ENCODE measurements at places on chromosomes 11 and 22.

DNA sequence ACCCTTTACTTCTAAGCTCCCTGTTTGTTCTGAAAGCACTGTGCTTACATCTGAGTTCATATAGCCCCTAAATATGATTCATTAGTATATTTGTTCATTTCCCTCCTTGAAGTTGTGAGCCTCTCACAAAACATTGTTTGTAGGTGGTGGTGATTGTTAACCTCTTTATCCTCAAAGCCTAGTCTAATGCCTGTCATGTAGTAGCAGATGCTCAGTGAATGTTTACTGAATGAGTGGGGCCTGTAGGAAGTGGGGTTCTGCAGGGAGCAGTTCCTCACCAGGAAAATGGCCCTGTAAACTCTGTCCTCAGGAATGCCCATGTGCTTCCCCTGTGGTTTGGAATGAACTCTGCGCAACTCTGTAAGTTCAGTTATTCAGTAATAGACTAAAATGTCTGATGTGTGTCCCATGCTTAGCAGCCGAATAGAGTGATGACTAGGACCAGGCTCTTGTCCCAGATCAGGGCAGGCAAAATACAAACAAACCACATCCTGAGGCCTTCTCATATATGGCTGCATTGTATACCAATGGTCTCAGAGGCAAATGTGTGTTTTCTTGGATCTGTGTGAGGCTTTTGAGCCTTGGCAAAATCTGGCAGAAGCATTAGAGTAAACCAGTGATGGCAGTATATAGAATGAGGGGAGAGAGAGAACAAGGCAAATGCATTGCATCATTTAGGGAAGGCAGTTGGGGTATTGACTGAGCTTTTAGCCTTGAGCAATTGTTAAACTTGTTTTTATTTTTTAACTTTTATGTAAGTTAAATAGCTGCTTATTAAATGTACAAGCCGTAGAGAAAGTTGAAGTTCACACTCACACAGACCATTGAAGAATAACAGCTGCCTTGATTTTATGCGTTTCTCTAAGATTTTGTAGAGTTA, 91.4 kb upstream of the BIRC3 start:
- no peaks in the 10 kb centered on the region for H3K36me3 ChIP-seq
- peaks cover 14% of the 10 kb centered on the region for H3K27me3 ChIP-seq
- no peak overlapping the region for H3K27ac ChIP-seq
- no peak overlapping the region for H3K4me3 ChIP-seq
- no peak for DNase-seq

GRCh38 chr11:2796508-2797113, 89.0 kb downstream of the CDKN1C start:
- H3K27ac ChIP-seq = no peak overlapping the region
- peaks cover 6% of the 10 kb centered on the region for H3K4me1 ChIP-seq
- DNase-seq = no peak
- peaks cover 16% of the 10 kb centered on the region for H3K27me3 ChIP-seq
- no peak overlapping the region for H3K4me3 ChIP-seq

DNA sequence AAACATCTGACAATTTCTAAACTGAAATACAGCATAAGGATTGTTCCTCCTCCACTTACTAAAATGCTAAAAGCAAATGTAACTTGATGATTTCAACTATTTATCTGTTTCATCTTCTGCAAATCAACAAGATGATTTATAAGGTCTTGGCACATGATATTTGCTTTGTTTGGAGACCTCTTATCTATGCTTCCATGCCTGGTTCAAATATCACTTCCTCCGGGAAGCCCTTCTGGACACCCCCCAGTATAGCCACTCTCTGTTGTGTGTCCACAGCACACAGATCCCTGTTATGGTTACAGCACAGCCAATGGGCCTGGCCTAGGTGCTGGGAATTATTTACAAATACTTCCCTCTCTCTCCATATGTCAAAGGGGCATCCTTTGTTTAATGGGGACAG, 114.8 kb downstream of the C11orf58 start:
- DNase-seq = no peak
- H3K27ac ChIP-seq = no peak overlapping the region
- H3K4me1 ChIP-seq = no peaks in the 10 kb centered on the region

GRCh38 chr11:107631931-107632330, 41.0 kb downstream of the ELMOD1 start:
- H3K4me3 ChIP-seq = no peak overlapping the region
- no peaks in the 10 kb centered on the region for H3K4me1 ChIP-seq
- no peak overlapping the region for H3K27ac ChIP-seq
- DNase-seq = no peak
- no peaks in the 10 kb centered on the region for H3K36me3 ChIP-seq

GRCh38 chr11:2527621-2528291, 82.9 kb downstream of the KCNQ1 start:
- peaks cover 46% of the 10 kb centered on the region for H3K4me1 ChIP-seq
- no peak overlapping the region for H3K27ac ChIP-seq
- H3K4me3 ChIP-seq = no peak overlapping the region
- peaks cover 13% of the 10 kb centered on the region for H3K27me3 ChIP-seq

GRCh38 chr22:44344407-44344806, 31.7 kb upstream of the SHISAL1 start:
- H3K27ac ChIP-seq = no peak overlapping the region
- H3K36me3 ChIP-seq = no peaks in the 10 kb centered on the region
- H3K4me3 ChIP-seq = no peak overlapping the region
- DNase-seq = no peak
- H3K27me3 ChIP-seq = peaks cover 24% of the 10 kb centered on the region

GRCh38 chr11:33696931-33697638, 3.5 kb downstream of the C11orf91 start:
- H3K36me3 ChIP-seq = no peaks in the 10 kb centered on the region
- H3K4me3 ChIP-seq = no peak overlapping the region
- H3K4me1 ChIP-seq = peaks cover 21% of the 10 kb centered on the region
- no peak for DNase-seq

GRCh38 chr11:129881570-129882170, 13.7 kb downstream of the NFRKB start:
- no peak overlapping the region for H3K27ac ChIP-seq
- no peaks in the 10 kb centered on the region for H3K4me1 ChIP-seq
- no peak overlapping the region for H3K4me3 ChIP-seq
- DNase-seq = no peak
- no peaks in the 10 kb centered on the region for H3K27me3 ChIP-seq

- peak overlapping the region; percentile 5 for H3K4me3 ChIP-seq
- no peak overlapping the region for H3K27ac ChIP-seq
- H3K27me3 ChIP-seq = no peaks in the 10 kb centered on the region
- H3K4me1 ChIP-seq = peaks cover 74% of the 10 kb centered on the region
Measured at GRCh38 chr11:65552388-65552951, 5.7 kb downstream of the LTBP3 start.

DNA sequence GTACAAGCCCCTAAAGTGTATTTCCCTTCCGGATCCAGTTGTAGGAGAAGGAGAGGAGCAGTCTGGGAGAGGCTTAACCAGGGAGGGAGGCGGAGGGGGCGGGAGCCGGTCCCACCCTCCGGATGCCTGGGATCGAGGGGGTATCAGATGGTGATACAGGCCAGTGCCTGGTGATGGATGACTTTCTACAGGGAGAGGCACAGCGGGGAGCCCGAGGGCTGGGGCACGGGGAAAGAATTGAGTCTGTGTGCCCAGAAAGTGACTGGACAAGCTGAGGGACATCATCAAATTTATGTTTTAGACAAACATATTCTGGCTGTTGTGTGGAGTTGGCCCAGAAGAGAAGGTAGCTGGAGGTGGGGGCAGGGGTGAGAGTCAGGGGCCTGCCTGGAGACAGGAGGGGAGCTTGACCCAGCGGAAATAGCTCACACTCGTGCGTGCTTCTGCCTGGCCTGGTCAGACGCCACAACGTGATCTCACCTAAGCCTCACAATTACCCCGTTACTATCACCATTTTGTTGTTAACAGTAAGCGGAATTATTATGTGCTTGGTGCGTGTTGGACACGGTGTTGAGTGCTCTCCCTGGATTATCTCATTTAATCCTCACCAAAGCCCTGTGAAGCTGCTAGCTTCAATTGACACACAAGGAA, 42.4 kb downstream of the AMPD3 start:
- DNase-seq = no peak
- peaks cover 81% of the 10 kb centered on the region for H3K36me3 ChIP-seq
- peaks cover 12% of the 10 kb centered on the region for H3K4me1 ChIP-seq
- peak overlapping the region; percentile 87 for H3K27ac ChIP-seq

GRCh38 chr11:87425943-87426342, 388.2 kb downstream of the TMEM135 start:
- H3K27me3 ChIP-seq = no peaks in the 10 kb centered on the region
- DNase-seq = no peak
- no peak overlapping the region for H3K4me3 ChIP-seq
- no peaks in the 10 kb centered on the region for H3K36me3 ChIP-seq

GRCh38 chr22:37552524-37553163, 7.6 kb upstream of the CDC42EP1 start:
- peaks cover 45% of the 10 kb centered on the region for H3K27me3 ChIP-seq
- no peak overlapping the region for H3K27ac ChIP-seq
- H3K4me3 ChIP-seq = no peak overlapping the region
- peaks cover 6% of the 10 kb centered on the region for H3K4me1 ChIP-seq
- H3K36me3 ChIP-seq = no peaks in the 10 kb centered on the region

DNA sequence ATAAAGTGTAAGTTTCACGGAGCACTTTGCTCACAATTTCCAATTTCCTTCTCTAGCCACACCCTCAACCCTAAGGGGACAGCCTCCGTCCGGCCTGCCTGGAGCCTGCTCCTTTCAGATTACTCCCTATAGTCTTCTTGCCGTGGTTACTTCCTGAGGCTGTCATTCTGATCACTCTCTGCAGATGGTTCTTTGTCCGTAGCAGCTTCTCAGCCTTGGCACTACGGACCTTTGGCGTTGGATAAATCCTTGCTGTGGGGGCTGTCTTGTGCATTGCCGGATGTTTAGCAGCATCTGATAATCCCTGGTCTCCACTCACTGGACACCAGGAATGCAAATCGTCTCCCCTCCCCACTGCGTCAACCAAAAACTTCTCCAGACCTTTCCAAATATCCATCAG, 447.5 kb upstream of the KIRREL3 start:
- H3K27ac ChIP-seq = no peak overlapping the region
- DNase-seq = no peak
- no peaks in the 10 kb centered on the region for H3K4me1 ChIP-seq
- no peaks in the 10 kb centered on the region for H3K27me3 ChIP-seq
- H3K36me3 ChIP-seq = no peaks in the 10 kb centered on the region

- H3K27ac ChIP-seq = no peak overlapping the region
- DNase-seq = no peak
- peaks cover 4% of the 10 kb centered on the region for H3K4me1 ChIP-seq
Measured at GRCh38 chr22:16845465-16845864, 20.3 kb upstream of the XKR3 start.

GRCh38 chr11:20308601-20309000, 54.9 kb upstream of the HTATIP2 start:
- peaks cover 21% of the 10 kb centered on the region for H3K27me3 ChIP-seq
- no peak for DNase-seq
- no peaks in the 10 kb centered on the region for H3K4me1 ChIP-seq
- no peak overlapping the region for H3K4me3 ChIP-seq
- no peak overlapping the region for H3K27ac ChIP-seq

DNA sequence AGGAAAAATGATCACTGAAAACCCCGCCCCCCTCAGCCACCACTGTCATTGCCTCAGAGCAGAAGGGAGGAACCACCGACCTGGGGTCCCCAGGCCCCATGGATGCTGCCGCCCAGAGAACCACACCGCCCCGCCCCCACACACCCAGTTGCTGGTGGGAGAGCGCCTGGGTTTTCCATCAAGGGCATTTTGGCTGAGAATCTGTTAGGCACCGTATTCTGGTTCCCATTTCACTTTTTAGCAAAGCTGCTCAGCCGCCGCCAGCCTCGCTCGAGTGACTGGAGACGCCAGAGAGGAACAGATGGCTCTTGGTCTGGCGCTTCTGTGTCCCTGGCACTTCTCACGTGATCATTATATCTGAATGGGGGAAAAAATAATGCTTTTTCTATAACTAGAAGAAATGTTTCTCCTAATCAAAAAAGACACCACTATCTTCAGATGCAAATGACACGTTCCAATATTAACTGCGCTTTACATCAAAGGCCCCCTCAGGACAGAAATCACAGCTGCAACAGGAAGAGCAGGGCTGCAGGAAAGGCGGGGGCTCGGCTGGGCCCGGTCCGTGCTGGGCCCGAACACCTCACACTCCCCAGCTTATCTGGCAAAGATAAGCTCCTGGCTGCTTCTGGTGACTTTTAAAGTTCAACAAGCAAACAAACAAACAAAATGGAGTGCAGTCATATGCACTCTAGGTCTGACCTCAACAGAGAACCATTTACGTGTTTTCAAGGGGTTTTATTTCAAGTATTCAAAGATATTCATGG, 149.8 kb downstream of the MPPED1 start:
- no peaks in the 10 kb centered on the region for H3K36me3 ChIP-seq
- peaks cover 17% of the 10 kb centered on the region for H3K27me3 ChIP-seq
- no peak for DNase-seq
- H3K4me3 ChIP-seq = no peak overlapping the region

GRCh38 chr11:14105446-14105845, 142.9 kb downstream of the SPON1 start:
- H3K36me3 ChIP-seq = no peaks in the 10 kb centered on the region
- H3K27ac ChIP-seq = no peak overlapping the region
- H3K27me3 ChIP-seq = no peaks in the 10 kb centered on the region
- peaks cover 12% of the 10 kb centered on the region for H3K4me1 ChIP-seq
- H3K4me3 ChIP-seq = no peak overlapping the region
- no peak for DNase-seq

DNA sequence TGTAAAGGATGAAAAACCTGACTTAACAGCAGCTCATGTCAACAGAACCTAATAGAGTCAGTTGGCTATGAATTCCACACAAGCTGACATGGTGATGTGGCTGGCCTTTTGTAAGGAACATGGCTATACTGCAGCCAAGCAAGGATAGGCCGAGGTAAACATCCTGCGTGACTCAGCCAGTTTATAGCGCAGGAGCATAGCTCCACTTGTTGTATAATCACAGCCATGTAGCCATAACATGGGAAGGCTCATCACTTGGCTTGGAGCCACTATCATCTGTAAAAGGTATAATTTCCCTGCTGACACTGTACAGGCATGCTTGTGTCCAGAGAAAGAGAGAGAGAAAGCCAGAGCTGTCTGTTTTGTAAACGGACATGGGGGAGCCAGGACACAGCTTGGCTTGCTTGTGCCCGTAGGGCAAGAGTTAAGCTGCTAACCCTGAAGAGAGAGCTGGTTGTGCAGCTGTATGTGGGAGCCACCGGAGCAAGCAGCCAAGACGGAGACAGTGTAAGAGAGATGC, 104.4 kb upstream of the PLET1 start:
- no peak overlapping the region for H3K27ac ChIP-seq
- no peaks in the 10 kb centered on the region for H3K4me1 ChIP-seq
- no peaks in the 10 kb centered on the region for H3K36me3 ChIP-seq

GRCh38 chr11:69419662-69420395, 61.6 kb upstream of the LINC01488 start:
- H3K4me1 ChIP-seq = peaks cover 9% of the 10 kb centered on the region
- H3K4me3 ChIP-seq = no peak overlapping the region
- peaks cover 7% of the 10 kb centered on the region for H3K27me3 ChIP-seq

Data from stimulated activated naive B cell treated with anti-CD40 and anti-IgM and Interleukin-4, amounts not matched to agents 10 μg/mL and 1 μg/mL and 100 μg/mL, for 72 hours (primary cell).